Activated CD4-positive, alpha-beta T cell treated with anti-CD3 and anti-CD28 coated beads for 24 hours (primary cell): ENCODE measurements at places on chromosomes 6 and 20.

GRCh38 chr6:129663531-129663930 is 46.4 kb downstream of the ARHGAP18 start:
- no peak for DNase-seq

DNA sequence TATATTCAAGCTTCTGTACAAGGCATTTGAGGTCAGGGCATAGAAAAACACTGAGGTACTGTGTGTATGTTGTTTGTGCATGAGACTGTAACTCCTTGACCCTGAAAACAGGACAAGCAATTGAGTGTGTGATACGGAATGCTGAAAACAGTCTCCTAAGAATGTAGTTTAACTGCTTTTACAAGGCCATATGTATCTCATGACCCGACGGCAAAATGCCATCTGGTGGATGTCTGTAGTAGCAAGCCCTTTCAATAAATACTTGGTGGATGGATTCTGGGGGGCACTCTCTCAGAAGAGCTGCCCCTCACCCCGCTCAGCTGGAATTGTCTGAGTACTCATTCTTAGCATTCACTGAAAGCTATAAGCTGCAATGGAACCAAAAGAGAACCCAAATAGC is 69.3 kb upstream of the EYS start:
- no peak for DNase-seq

GRCh38 chr6:159595173-159595572 is 97.9 kb downstream of the SOD2 start:
- DNase-seq, result no peak

DNA sequence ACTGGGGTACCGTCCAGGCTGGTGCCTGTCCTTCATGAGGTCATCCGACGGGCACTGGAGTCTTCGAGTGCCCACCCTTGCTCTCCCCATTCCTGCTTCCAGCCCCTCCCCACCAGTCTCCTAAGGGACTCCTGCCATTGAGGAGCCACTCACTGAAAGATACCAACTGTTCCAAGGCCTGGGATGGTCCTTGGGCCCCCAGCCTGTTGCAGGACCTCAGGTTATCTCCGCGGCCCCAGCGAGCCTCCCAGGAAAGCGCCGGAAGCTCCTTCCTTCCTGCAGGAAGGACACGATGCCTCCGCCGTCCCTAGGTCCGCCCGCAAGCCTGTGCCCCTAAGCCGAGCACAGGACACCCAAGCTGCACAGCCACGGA is 1.2 kb downstream of the NKAIN4 start:
- DNase-seq, result no peak
